T-helper 2 cell treated with Interferon-gamma antibody and Interleukin-4, amounts not matched to agents 5 μg/mL and 100 μg/mL, for 36 hours (primary cell): ENCODE measurements at places on chromosomes 1 and 21.

DNA sequence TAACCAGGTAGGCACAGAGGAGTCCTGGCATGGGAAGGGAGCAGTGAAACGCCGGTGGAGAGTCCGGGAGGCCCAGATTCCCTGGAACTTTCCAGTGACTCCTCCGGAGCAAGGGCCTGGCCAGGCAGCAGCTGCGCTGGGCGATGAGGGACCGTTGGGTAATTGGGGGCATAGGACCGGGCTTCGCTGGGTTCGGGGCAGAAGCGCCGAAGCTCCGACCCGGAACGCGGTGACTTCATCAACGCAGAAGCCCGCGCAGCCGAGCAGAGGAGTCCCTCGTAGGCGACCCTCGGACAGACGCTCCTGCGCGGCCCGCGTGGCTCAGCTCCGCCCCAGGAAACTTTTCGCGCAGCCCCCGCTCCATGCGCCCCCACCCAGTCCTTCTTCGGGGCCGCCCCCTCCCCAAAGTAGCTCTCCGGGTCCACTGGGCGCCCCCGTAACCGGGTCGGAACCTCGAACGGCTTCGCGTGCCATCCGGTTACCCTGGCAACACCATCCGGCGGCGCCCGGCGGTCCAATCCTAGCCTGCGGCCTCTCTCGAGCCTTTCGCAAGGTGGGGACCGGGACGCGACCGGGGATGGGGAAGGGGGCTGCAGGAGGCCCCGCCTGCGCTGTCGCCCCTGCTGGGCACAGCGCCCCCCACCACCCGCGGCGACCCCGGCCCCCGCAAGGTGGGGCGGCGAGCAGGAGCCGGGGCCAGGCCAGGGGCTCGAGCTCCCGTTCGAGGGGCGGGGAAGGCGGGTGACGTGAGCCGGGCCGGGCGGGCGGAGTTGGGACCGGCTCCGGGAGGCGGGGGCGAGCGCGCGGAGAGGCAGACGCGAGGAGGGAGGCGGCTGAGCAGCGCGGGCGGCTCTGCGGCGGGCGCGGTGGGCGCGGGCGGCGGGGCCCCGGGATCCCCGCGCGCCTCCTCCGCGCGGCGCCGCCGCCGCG, at the start of gene AJAP1:
Gene AJAP1, plus strand, starts transcription at position 814 of the 930 bp plus-strand sequence. CDS start 817 bp downstream, outside the sequence.
- no peaks in the 10 kb centered on the region for H3K4me1 ChIP-seq
- DNase-seq = no peak
- H3K4me3 ChIP-seq = no peak within 1 kb of the TSS
- H3K27me3 ChIP-seq = peaks cover 45% of the 10 kb centered on the region
- H3K27ac ChIP-seq = peak within 1 kb of the TSS; percentile 31

DNA sequence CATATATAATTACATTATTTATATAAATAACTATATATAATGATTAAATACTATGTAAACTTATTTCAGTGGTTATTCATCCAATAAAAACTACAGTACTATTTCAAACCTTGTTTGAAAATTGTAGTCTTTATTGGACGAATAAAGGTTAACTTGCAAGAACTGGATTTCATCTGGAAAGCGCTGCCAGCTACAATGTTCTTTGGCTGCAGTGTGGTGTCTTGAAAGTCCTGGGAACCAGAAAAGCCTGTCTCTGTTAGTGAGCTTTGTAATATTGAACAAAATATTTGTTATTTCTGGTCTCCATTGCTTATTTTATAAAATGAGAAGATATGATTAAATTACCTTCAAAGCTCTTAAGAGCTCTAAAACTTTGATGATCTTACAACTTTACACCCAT, 763.6 kb downstream of the ADGRL2 start:
- no peak overlapping the region for H3K27ac ChIP-seq
- H3K4me1 ChIP-seq = no peaks in the 10 kb centered on the region
- H3K36me3 ChIP-seq = no peaks in the 10 kb centered on the region
- DNase-seq = no peak

GRCh38 chr1:205224736-205225135, 3.0 kb upstream of the TMCC2 start:
- peaks cover 43% of the 10 kb centered on the region for H3K27me3 ChIP-seq
- DNase-seq = no peak
- no peaks in the 10 kb centered on the region for H3K36me3 ChIP-seq
- H3K4me1 ChIP-seq = peaks cover 17% of the 10 kb centered on the region

- H3K27me3 ChIP-seq = peaks cover 64% of the 10 kb centered on the region
- DNase-seq = peak; percentile 44
- H3K4me1 ChIP-seq = peaks cover 18% of the 10 kb centered on the region
- peak overlapping the region; percentile 79 for H3K4me3 ChIP-seq
- H3K36me3 ChIP-seq = no peaks in the 10 kb centered on the region
Observed at GRCh38 chr1:26161415-26162219, 2.7 kb downstream of the FAM110D start.

- no peak for DNase-seq
- peaks cover 16% of the 10 kb centered on the region for H3K4me1 ChIP-seq
- H3K36me3 ChIP-seq = no peaks in the 10 kb centered on the region
- peaks cover 37% of the 10 kb centered on the region for H3K27me3 ChIP-seq
- H3K4me3 ChIP-seq = peak within 1 kb of the TSS; percentile 59
Observed at GRCh38 chr21:37006486-37007291, at the start of gene RIPPLY3. Gene RIPPLY3, plus strand, starts transcription at chr21:37006702. Its CDS starts 71 bp downstream, at chr21:37006773.

DNA sequence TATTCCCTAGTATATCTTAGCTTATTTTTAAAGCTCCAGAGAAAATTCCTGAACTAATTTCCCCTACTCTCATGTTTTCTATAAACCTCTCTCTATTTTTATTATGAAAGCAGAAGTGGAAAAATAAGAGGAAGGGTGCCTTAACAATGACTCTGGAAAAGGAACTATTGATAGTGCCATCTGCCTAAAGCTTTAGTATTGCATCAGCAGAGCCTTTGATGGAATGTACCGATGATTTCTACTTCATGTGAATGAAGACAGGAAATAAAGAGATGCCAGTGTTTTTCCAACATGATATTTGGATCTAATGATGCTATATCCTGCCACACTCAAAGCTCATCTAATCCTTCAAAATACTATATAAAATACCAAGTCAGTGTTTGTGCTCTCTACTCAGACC, 35.1 kb downstream of the TNFSF18 start:
- peaks cover 13% of the 10 kb centered on the region for H3K27me3 ChIP-seq
- H3K4me1 ChIP-seq = no peaks in the 10 kb centered on the region
- no peak overlapping the region for H3K27ac ChIP-seq
- no peak for DNase-seq
- H3K4me3 ChIP-seq = no peak overlapping the region

- no peaks in the 10 kb centered on the region for H3K4me1 ChIP-seq
- no peak overlapping the region for H3K4me3 ChIP-seq
- peaks cover 13% of the 10 kb centered on the region for H3K36me3 ChIP-seq
- no peak overlapping the region for H3K27ac ChIP-seq
Observed at GRCh38 chr1:6646499-6647148, 22.0 kb downstream of the THAP3 start.

GRCh38 chr1:17369466-17369865, 2.5 kb upstream of the PADI6 start:
- no peak overlapping the region for H3K4me3 ChIP-seq
- H3K27ac ChIP-seq = no peak overlapping the region
- no peaks in the 10 kb centered on the region for H3K36me3 ChIP-seq
- peaks cover 3% of the 10 kb centered on the region for H3K27me3 ChIP-seq

- no peaks in the 10 kb centered on the region for H3K36me3 ChIP-seq
- peaks cover 10% of the 10 kb centered on the region for H3K27me3 ChIP-seq
- no peak overlapping the region for H3K4me3 ChIP-seq
- no peak overlapping the region for H3K27ac ChIP-seq
- DNase-seq = no peak
- no peaks in the 10 kb centered on the region for H3K4me1 ChIP-seq
Observed at GRCh38 chr1:7248549-7249199, 463.4 kb downstream of the CAMTA1 start.

- H3K36me3 ChIP-seq = no peaks in the 10 kb centered on the region
- no peaks in the 10 kb centered on the region for H3K4me1 ChIP-seq
- H3K27ac ChIP-seq = peak overlapping the region; percentile 26
- no peak for DNase-seq
- H3K4me3 ChIP-seq = no peak overlapping the region
- peaks cover 88% of the 10 kb centered on the region for H3K27me3 ChIP-seq
Observed at GRCh38 chr21:36692114-36692834, 6.6 kb upstream of the SIM2 start.

GRCh38 chr1:44604157-44604955, 69.9 kb downstream of the TMEM53 start:
- H3K27ac ChIP-seq = no peak overlapping the region
- H3K27me3 ChIP-seq = no peaks in the 10 kb centered on the region

DNA sequence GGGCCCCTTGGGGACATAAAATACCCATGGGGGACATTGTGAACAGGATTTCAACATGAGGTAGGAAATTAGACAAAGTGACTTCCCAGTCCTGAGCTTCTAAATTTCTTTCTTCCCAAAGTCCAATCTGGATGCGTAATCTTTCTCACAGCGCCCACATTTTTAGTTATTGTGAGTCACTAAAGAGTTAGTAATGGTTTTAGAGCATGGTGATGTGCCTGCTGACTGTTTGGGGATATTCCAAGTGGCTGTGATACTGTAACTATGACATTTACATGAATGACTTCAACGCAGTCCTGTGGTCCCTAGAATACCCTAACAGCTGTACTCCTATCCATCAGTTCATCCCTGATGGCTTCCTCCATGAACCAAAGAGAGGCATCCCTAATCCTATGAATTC, 224.0 kb upstream of the COA6 start:
- no peak overlapping the region for H3K27ac ChIP-seq
- H3K36me3 ChIP-seq = no peaks in the 10 kb centered on the region
- no peak overlapping the region for H3K4me3 ChIP-seq
- DNase-seq = no peak
- no peaks in the 10 kb centered on the region for H3K4me1 ChIP-seq

GRCh38 chr1:156388174-156389137, 19.4 kb downstream of the RHBG start:
- H3K4me1 ChIP-seq = peaks cover 4% of the 10 kb centered on the region
- H3K27me3 ChIP-seq = peaks cover 48% of the 10 kb centered on the region
- DNase-seq = no peak
- H3K4me3 ChIP-seq = no peak overlapping the region

DNA sequence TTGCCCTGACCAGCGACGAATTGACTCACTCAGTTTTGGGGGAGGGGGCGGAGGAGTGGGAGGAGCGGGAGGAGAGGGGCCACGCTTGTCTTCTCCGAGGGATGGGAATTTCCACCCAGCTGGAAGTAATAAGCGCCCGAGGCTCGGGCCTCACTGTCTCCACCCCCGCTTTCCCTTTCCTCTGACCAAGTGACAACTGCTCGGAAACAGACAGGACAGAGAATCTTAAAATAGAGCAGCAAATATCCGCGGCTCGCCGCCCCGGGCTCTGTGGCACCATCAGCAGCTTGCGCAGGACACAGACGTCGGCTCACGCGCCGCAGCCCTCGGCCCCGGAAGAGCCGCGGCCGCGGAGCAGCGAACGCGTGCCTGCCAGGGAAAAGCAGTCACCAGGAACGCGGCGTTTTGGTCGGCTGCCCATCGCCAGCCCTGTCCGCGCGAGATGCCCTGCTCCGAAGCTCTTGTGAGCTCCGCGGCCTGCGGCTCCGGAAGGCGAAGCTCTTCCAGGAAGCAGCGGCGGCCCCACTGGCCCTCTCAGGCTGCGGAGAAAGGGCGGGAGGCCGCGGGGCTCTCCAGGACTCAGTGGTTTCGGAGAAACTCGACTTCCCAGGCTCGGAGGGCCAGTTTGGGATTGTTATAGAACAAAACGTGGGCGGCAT, 10.7 kb upstream of the RGS16 start:
- H3K36me3 ChIP-seq = no peaks in the 10 kb centered on the region
- H3K27me3 ChIP-seq = peaks cover 60% of the 10 kb centered on the region
- DNase-seq = peak; percentile 76
- H3K27ac ChIP-seq = no peak overlapping the region
- peak overlapping the region; percentile 68 for H3K4me3 ChIP-seq

DNA sequence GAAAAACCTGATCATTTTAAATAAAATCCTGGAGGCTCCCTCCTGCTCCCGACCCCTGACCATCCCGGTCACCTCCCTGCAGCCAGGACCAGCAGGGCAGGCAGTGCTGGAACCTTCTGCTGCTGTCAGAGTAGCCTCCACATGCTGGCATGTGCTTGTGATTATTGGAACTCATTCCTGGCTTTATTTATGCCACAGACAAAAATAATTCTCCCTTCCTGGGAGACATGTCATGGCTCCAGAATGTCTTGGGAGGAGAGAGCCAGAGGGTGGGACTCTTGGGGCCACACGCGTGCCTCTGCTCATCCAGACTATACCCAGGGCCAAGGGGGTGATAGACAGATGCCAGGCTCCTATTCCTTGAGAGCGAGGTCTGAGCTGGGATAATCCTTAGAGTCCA, 183.6 kb upstream of the RAB4A start:
- DNase-seq = no peak
- H3K27ac ChIP-seq = no peak overlapping the region
- H3K4me3 ChIP-seq = no peak overlapping the region
- H3K4me1 ChIP-seq = no peaks in the 10 kb centered on the region
- no peaks in the 10 kb centered on the region for H3K36me3 ChIP-seq
- H3K27me3 ChIP-seq = peaks cover 17% of the 10 kb centered on the region

- peaks cover 2% of the 10 kb centered on the region for H3K4me1 ChIP-seq
- H3K27ac ChIP-seq = no peak overlapping the region
- H3K4me3 ChIP-seq = no peak overlapping the region
- H3K36me3 ChIP-seq = peaks cover 4% of the 10 kb centered on the region
Observed at GRCh38 chr1:21671915-21672314, 2.8 kb upstream of the RAP1GAP start.

DNA sequence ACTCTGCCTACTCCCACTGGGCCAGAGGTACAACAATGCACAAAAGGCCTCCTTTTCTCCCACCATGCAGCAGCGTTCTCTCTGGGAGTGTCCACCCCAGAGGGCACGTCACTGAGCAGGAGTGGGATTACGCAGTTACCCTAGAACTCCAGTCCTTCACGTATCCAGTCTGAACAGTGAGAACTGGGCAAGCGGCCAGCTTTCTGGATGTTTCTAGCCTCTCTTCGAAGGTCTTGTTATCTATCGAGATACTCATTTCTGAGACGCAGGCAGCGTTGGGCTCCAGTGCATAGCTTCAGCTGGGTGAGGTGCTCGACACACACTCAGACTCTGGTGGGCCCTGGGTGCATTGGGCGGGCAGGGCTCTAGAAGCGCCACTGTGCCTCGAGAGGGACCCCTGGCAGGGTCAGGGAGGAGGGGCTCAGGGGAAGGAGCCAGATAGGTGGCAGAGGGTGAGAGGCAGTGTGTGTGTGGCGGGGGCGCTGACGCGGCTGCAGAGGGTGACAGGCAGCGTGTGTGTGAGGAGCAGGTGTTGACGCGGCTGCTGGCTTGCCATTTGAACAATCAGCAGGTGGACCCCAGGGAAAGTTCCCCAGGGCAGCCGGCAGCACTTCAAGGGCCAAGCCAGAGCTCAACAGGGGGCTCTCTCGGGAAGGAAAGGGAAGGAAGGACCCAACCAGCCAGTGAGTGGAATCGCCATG, 27.9 kb downstream of the PRDM15 start:
- H3K4me3 ChIP-seq = no peak overlapping the region
- H3K27me3 ChIP-seq = no peaks in the 10 kb centered on the region
- H3K27ac ChIP-seq = no peak overlapping the region

DNA sequence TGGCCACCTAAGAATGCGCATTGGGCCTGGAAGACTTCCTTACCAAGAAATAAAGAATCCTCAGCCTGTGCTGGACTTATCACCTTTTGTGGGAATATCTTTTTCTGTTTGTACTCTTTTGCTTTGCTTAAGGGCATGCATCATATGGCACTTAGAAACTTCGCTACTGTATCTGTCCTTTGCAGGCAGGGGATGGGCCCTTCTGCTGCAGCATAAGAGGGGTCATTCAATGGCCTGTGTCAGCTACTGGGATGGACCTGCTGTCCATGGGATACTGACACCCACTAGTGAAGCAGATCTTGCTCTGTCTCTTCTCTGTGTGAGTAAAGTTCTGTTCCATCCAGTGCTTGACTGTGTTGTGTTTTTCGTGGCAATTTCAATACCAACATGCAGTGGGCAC, 239.0 kb upstream of the JUN start:
- H3K27me3 ChIP-seq = no peaks in the 10 kb centered on the region
- peaks cover 17% of the 10 kb centered on the region for H3K36me3 ChIP-seq
- H3K27ac ChIP-seq = no peak overlapping the region
- DNase-seq = no peak
- peaks cover 62% of the 10 kb centered on the region for H3K4me1 ChIP-seq
